ENCODE measurements at places on chromosomes 2 and 18.

GRCh38 chr2:45232818-45233217 is 223.6 kb upstream of the SIX2 start:
- DNase-seq, result no peak

DNA sequence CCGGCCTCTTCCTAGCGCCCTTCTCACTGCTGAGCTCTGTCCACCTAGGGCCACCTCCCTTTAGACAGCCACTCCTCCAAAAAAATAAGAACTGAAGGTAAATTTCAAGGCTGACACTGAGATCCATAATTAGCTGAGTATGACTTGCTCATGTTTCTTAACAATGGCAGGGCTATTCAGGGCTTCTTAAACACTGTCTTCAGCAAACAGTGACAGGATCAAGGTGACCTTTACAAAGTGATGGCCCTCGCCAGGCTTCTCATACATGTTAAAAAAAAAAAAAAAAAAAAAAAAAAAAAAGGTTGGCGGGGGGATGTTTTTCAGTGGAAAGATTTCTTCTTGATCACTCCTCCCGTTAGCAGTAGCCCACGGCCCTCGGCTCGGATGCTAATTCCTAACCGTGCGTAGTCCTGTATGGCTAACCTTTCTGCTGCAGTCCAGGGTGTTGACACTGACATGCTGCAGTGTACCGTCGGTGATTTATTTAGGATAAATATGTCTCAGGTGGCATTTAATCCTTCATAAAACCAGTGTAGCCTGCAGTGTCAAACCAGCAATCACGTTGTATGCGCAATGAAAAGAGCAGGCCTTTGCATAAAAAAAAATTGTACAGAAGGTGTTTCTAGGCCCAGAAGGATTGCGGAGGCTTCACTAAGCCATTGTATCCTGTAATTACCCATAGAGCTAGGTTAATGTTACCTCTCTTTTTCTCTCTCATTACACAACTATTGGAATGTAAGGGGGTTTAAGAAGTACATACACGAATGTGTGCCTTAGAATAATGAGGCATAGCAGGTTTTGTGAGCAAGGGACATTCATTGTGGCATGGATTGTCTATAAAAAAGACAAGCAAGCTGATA is 142.7 kb downstream of the PTGR3 start:
- no peak for DNase-seq

DNA sequence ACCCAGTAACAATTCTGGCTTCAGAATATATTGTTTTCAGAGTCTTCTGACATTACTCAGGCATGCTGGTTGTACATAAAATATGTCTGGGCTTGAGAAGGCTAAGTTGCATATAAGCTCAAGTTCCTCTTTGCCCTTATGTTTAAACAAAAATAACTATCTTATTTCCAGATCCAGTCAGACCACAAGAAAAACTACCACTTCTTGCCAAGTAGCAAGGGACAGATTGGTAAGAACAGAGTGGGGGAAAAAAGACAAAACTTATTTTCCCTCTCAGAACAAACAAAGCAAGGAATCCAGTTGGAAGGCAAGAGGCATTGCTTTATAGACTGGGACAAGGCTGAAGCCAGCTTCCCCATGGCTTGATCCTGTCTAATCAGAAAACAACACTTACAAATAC is 1036.7 kb upstream of the CELF4 start:
- DNase-seq, result no peak

- peak; percentile 38 for DNase-seq
Measured at GRCh38 chr2:85797921-85798320, 44.1 kb downstream of the ATOH8 start.

DNA sequence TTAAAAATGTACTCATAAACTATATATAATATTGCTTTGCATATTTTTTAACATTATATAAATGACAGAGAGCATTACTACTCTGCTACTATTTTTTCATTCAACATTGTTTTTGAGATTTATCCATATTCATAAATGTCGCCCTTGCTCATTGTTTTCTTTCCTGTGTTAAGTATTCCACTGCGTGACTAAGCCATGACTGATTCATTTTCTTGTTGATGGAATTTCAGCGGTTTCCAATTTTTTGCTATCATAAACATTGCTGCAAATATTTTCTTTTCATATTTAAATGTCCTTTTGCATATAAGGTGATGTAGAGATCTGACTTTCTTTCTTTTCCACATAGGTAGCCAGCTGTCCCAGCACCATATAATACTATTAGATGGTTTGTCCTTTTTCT is 57.6 kb downstream of the SFXN5 start:
- DNase-seq, result no peak

- DNase-seq, result no peak
Measured at GRCh38 chr2:140775411-140775810, 1355.4 kb downstream of the LRP1B start.

DNA sequence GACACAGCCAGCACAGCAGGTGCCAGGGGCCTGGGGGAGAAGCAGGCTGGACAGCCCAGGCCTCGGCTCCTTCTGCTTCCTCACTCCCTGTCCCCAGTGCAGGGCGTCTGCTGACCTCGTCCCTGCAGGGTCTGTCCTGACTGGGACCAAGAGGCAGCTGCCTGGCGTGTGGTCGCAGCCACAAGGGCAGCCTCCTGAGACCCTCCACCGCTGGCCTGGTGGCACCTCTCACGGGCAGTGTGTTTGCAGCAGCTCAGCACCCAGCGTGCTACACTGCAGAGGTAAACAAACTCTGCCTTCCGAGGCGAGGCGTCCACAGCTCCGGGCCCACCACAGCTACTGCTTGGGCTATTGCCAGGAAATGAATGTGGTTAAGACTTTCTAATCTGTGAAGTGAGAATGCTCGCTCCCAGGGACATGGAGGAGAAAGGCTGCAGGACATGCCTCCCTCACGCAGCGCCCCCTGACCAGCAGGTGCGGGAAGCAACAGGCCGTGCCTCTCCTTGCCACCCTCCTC is 46.1 kb upstream of the HPCAL1 start:
- peak; percentile 45 for DNase-seq

Data from RPMI8226 (cell line).